ENCODE measurements at places on chromosomes 1 and 21.

GRCh38 chr21:39124681-39125251 lies 58.5 kb downstream of the PSMG1 start:
- peak; percentile 59 for DNase-seq

DNA sequence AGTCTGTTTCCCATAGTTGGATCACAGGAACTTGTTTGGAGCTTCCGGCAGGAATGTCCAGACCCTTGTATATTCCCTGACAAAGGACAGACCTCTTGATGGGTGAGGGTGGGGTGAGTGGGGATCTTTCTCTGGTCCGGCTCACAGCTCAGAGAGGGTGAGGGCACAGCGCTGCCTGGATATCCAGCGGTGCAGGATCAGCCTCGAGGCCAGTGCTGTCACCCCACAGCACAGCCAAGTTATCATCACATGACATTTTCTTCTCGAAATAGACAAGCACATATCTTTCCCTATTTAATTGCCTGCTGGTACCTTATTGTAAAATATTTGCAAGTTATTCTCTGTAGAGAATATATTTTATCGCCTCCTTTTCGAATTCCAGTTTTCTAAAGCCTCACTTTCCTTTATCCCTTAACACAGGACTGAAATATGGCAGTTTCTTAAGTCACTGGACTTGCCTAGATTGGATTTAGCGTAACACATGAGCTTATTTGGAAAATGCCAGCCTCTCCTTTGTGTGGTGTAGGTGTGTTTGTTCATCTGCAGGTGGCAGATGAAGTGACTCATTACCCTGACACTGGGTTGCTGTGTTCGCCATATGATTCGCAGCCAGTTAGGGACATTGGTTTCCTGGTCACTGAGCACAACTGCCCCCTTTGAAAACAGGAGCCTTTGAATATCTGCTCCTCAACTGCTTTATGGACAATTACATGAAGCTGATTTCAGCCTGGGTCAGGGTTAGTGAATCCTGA lies 21.4 kb downstream of the CLIC6 start:
- no peak for DNase-seq

GRCh38 chr1:68363339-68363738 lies 86.4 kb downstream of the RPE65 start:
- DNase-seq = no peak

DNA sequence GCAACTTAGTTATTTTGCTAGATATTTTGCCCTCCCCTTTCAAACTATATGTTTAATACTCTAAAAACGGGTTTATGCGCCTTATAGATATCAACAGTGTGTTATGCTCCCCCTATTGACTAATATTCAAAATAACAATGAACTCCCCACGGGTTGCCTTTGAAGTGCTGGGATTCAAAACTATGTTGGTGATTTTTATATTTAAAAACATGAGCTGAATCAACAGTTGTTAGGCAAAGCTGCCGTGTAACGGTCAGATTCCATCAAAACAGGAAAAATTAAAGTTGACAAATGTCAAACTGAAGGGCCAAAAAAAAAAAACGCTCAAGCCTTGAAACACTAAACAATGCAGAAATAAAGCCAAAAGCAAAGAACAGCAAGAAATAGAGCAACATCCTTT lies 2.5 kb downstream of the TGFBR3 start:
- peak; percentile 53 for DNase-seq

- peak; percentile 49 for DNase-seq
Measured at GRCh38 chr1:55916481-55916880, 662.9 kb downstream of the PLPP3 start.

GRCh38 chr1:118828038-118828437 lies 160.1 kb downstream of the TBX15 start:
- no peak for DNase-seq

DNA sequence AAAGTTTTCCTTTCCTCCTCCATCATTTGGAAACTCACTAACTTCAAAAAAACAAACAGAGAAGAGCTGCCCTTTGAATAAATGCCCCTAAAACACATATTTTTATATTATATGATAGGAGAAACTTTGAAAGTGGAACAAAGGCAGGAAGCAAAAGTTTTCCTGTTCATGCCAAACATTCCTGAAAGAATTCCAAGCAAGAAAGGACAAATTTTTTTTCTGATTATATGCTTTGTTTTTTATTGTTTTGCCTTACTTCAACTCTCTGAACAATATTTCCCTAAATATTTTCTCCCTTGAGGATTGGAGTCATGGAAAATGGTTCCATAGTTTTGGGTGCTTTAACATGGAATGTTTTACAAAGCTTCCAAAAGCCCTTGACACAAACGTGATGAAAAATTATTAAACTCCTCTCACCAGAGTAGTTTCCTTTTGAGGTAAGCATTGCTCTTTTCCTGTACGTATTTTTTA lies 638.5 kb upstream of the CAMK1G start:
- DNase-seq = no peak

GRCh38 chr1:82844447-82844846 lies 1043.7 kb downstream of the ADGRL2 start:
- no peak for DNase-seq

DNA sequence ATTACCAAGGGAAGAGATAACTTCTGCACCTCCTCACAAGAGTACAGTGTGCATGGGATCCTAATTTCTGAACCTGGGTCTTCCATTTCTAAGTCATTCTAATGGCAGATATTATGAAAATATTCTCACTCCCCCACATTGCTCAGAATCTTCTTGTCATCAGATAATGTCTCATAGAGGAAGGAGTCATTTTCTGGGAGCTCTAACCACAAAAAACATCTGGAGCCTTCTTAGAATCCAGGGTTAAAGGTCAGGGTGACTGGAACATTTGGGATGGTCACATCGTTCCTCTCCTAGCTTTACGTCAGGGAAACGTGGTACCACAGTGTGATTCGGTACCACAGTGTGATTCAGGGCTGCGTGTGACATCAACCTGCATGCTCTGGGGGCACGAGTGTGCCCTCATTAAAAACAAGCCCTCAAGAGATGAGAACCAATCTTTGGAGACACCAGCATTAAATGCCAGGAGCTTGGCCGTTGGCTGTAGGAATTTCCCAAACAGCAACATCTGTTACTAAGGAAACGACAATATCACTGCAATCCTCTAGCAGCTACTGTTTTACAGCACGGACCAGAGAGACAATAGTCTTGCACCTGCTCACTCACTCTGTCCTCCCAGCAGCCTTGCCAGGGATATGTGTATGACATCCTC lies 179.1 kb downstream of the PSMG1 start:
- DNase-seq = no peak

- DNase-seq = no peak
Measured at GRCh38 chr1:79369091-79369490, 362.6 kb upstream of the ADGRL4 start.

GRCh38 chr1:109740615-109741373 lies at the start of gene GSTM3:
Gene GSTM3, minus strand, starts transcription at chr1:109741038. Its CDS starts 751 bp downstream, at chr1:109740287.
- no peak for DNase-seq

DNA sequence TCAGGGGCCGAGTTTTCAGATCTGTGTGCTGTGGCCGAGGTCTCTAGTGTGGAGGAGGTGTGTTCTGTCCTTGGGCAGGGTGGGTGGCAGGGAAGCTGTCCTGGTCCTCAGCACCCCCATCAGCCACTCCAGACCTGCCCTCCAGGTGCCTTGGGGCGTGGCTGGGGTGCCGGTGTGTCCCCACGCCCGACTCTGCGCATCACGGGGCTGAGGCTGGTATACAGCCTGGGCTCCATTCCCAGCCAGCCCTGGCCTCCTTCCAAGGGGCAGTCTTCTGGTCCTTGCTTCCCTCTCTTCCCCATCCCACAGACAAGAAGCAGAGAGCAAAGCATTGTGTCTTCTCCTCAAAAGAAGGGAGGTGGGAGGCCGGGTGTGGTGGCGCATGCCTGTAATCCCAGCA lies 4.0 kb downstream of the SAMD11 start:
- no peak for DNase-seq

- no peak for DNase-seq
Measured at GRCh38 chr1:29186252-29186651, 4.6 kb upstream of the SRSF4 start.

GRCh38 chr1:215018555-215018954 lies 64.0 kb upstream of the KCNK2 start:
- DNase-seq = peak; percentile 61

GRCh38 chr1:37673920-37674319 lies 18.4 kb upstream of the CDCA8 start:
- no peak for DNase-seq

GRCh38 chr1:248886237-248886895 lies 19.7 kb upstream of the PGBD2 start:
- DNase-seq = peak; percentile 77

GRCh38 chr1:76807543-76808260 lies 59.6 kb upstream of the ST6GALNAC5 start:
- peak; percentile 51 for DNase-seq

DNA sequence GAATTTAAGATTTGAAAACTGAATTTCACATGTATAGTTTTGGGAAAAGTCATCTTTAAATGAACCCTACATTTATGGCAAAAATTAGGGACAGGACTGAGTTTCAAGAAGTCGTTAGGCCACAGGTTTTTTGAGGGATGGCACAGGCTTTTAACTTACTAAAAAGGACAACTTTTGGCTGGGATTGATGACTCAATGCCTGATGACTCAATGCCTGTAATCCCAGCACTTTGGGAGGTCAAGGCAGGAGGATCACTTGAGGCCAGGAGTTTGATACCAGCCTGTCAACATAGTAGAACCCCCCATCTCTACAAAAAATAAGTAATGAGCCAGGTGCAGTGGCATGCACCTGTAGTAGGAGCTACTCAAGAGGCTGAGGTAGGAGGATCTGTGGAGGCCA lies 15.9 kb downstream of the UCK2 start:
- peak; percentile 25 for DNase-seq

DNA sequence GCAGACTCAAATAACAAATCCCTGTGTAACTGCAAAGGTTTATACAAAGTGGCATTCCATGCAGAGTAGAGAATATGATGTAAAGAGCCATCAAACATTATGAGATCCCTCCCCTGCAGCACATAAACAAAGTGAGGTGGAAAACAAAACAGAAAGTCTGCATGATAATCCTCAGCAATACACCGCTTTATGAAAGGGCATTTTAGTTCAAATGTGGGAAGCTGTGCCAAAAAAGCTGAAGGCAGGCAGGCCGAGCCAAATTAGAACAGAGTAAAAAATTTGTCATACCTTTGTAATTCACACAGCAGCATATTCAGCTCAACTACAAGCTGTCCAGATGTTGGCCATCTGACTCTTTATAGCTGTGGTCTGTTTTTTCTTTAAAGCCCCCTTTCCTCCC lies 113.5 kb downstream of the LHX9 start:
- peak; percentile 73 for DNase-seq

- DNase-seq = no peak
Measured at GRCh38 chr21:45424854-45425795, 20.2 kb downstream of the COL18A1 start.

- DNase-seq = no peak
Measured at GRCh38 chr1:245800901-245801605, 646.3 kb downstream of the KIF26B start.

DNA sequence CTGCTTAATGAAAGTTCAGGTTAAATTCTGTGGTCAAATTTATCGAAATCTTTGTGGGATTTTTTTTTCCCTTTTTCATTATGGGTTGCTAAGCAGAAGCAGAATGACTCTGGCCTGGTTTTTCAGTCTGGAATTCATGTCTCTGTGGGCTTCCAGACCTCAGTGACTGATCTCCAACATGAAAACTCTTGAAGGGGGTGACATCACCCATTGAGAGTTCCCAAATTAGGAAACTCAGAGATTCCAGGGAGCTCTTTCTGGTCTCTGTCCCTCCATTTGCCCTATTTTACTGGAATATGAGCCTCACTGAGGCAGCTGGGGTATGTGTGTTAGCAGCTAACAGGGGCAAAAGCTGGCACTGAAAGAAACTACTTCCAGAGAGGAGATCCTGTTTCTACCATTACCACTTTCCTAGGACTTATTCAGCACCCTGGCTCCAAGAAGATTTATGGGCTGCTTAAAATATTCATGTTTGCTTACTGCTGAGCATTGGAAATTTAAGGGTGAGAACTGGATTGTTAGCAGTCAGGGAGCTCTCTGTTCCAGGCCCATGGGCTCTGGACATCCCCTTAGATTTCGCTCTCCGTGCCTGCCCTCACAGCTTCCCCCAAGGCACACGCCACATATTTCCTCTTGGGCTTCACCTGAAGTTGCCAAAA lies 203.4 kb upstream of the SPAG17 start:
- peak; percentile 62 for DNase-seq

GRCh38 chr1:236009191-236009590 lies 55.7 kb downstream of the NID1 start:
- no peak for DNase-seq

- DNase-seq = no peak
Measured at GRCh38 chr1:197659171-197659570, 116.1 kb downstream of the DENND1B start.

DNA sequence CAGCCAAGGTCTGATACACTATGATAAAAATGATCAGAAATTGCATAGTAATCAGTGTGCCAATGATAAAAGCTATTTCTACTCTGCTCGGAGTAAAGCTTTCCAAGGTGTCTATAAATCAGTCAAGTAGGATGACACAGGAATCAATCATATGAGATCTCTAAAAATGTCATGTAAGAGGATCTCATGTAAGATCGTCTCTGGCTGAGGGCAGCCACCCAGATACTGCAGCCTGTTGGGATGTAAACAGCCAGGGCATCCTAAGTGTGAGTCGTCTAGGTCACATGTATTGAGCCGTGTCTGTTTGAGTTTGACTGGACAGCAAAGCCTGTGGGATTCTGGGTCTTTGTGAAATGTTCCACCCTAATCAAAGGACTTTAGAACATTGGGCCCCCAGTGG lies 2.8 kb upstream of the TEX35 start:
- no peak for DNase-seq

DNA sequence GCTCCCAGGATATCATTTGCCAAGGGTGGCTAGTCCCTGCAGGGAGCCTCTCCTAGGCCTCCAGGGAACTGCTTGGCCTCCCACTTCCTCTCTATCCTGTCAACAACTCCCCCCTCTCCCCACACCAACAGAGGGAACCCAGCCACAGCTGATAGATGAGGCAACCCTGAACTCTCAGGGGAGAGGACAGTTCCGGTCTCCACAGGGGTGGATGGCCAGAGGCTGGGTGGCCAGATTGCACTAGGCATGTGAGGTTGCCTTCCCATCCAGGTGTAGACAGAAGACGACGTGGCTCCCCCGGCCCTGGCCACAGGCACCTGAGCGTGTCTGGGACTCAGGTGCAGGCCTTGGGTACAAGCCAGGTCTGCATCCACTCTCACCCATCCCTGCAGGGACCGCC lies 53.3 kb downstream of the TOR1AIP2 start:
- DNase-seq = no peak

DNA sequence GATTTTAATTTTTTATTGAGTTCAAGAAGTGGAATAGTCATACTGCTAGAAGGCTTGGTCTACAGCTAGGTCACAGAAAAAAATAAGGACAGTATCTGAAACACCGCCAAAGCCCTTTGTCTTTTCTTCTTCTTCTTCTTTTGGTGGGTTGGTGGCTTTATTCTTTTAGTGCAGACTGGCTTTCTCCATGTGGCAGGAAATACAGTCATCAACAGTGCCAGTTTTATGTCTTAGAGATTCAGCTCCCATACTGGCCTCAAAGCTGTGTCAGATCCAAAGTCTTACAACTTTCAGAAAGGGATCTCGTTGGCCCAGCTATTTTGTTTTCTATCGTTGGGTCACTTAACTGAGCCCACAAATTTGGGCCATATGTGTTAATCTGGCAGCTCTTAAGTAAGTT lies 58.2 kb downstream of the FNBP1L start:
- no peak for DNase-seq

GRCh38 chr1:11842154-11843041 lies 5.2 kb downstream of the NPPA start:
- peak; percentile 19 for DNase-seq

GRCh38 chr1:24897263-24898151 lies 32.6 kb downstream of the RUNX3 start:
- no peak for DNase-seq

- DNase-seq = no peak
Measured at GRCh38 chr1:32406629-32407111, 12.4 kb upstream of the BSDC1 start.

GRCh38 chr1:30085811-30086770 lies 637.3 kb downstream of the MATN1 start:
- peak; percentile 61 for DNase-seq

All from fibroblast of upper back skin (primary cell).